CD14-positive monocyte (primary cell): ENCODE measurements at places on chromosomes 7 and 10. TPM values are rescaled to one million over a fixed set of nuclear protein-coding genes. Genes with fewer than 3 reads are reported as not detected.

- H3K27me3 ChIP-seq = no peaks in the 10 kb centered on the region
- DNase-seq = no peak
- H3K27ac ChIP-seq = no peak overlapping the region
- peaks cover 37% of the 10 kb centered on the region for H3K4me1 ChIP-seq
Measured at GRCh38 chr10:120794390-120794789, 56.8 kb upstream of the WDR11 start.

DNA sequence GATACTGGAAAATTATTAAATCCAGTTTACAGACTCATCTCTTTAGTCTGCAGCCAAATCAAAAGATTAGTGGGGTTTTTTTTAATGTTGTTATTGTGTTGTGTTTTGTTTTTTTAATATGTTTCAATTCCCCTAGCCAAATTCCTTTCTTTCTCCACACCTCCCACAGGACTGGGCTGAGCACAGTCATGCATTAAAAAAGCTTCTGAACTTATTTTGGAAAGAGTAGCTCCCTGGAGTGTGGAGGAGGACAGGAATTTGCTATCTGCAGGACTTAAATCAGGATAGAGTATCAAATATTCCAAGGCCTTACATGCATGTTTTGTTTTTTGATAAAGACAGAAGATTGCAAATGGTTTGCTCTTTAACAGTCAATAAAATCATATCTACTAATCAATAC, 90.7 kb downstream of the GNAI1 start:
- no peak overlapping the region for H3K27ac ChIP-seq
- no peak overlapping the region for H3K4me3 ChIP-seq
- H3K36me3 ChIP-seq = no peaks in the 10 kb centered on the region
- no peaks in the 10 kb centered on the region for H3K27me3 ChIP-seq
- no peak for DNase-seq

GRCh38 chr7:151336027-151336708, 5.4 kb upstream of the NUB1 start:
- peaks cover 23% of the 10 kb centered on the region for H3K4me1 ChIP-seq
- no peak overlapping the region for H3K4me3 ChIP-seq
- no peaks in the 10 kb centered on the region for H3K36me3 ChIP-seq
- no peak overlapping the region for H3K27ac ChIP-seq
- H3K27me3 ChIP-seq = no peaks in the 10 kb centered on the region

Gene GDF2
- not detected for polyA plus RNA-seq

Gene PBLD
- 3.4 TPM for polyA plus RNA-seq

DNA sequence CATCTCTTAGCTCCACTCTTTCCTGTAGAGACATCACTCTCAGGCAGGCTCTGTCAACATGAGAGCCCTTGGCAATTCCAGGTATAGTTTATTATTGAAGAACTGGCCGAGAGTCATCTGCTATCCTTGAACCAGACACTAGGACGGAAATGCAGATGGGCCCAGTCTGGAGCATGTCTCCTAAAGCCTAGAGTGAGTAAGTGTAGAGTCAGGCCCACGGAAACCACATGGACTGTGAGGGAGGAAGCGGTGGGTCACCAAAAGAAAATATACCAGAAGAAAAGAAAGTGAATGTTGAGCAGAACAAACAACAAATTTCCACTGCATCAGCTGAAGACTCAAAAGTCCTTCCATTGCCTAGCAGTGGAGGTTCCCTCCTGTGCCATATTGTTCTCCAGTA, 15.7 kb upstream of the RELN start:
- no peak overlapping the region for H3K4me3 ChIP-seq
- H3K27me3 ChIP-seq = no peaks in the 10 kb centered on the region
- no peak overlapping the region for H3K27ac ChIP-seq
- H3K4me1 ChIP-seq = no peaks in the 10 kb centered on the region
- no peaks in the 10 kb centered on the region for H3K36me3 ChIP-seq
- DNase-seq = no peak
